CD4-positive, alpha-beta T cell treated with Interleukin-12 subunit alpha and Interleukin-12 subunit beta, for 1 hour (primary cell): ENCODE measurements at places on chromosomes 6 and 20.

- no peak for DNase-seq
Observed at GRCh38 chr6:143135797-143136561, 75.3 kb downstream of the AIG1 start.

DNA sequence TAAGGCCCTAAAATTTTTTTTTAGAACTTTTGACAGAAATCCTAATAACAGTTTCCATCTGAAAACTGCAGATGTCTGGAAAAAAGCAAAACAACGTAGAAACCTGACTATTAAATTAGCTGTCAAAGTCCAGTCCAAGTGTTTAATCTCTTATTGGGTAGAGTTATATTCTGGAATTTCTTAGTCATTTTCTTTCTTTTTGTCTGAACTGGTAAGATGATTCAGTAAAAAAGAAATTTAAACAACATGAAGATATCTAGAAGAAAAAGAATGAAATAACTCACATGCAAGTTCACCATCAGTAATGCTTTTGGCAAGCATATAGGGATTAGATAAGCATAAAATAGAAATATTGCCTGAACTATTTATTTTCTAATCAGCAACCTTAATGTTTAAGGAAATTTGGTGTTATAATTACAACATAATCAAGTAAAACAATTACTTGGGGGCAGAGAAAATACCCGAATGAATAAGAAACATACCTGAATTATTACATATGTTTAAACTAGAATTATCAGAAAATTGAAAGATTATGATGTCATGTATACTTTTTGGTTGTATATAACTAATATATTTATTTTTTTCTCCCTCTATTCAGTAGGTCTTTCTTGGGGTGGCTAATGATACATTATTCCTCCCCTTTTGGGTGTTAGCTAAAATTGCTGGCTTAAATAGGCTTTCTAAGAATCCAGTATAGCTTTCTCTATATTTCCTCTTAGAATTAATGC is 51.1 kb downstream of the FAM83B start:
- DNase-seq, result no peak

- DNase-seq, result no peak
Observed at GRCh38 chr6:112100561-112100960, 13.2 kb downstream of the FAM229B start.

- peak; percentile 41 for DNase-seq
Observed at GRCh38 chr20:52150440-52151258, 40.9 kb downstream of the ZFP64 start.

DNA sequence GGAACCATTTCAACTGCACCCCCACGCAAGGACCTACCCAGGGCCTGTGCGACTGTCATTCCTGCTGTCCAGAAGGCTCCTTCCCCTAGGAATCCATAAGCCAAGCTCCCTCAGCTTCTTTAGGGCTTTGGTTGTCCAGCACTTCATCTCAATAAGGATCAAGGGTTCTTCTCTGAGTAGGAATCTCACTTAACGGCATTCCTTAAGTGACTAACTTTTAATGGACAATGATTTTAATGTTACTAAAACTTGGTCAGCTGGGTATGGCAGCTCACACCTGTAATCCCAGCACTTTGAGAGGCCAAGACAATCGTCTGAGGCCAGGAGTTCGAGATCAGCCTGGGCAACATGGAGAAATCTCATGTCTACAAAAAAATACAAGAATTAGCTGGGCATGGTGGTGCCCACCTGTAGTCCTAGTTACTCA is 13.4 kb downstream of the UBE2V1 start:
- no peak for DNase-seq

DNA sequence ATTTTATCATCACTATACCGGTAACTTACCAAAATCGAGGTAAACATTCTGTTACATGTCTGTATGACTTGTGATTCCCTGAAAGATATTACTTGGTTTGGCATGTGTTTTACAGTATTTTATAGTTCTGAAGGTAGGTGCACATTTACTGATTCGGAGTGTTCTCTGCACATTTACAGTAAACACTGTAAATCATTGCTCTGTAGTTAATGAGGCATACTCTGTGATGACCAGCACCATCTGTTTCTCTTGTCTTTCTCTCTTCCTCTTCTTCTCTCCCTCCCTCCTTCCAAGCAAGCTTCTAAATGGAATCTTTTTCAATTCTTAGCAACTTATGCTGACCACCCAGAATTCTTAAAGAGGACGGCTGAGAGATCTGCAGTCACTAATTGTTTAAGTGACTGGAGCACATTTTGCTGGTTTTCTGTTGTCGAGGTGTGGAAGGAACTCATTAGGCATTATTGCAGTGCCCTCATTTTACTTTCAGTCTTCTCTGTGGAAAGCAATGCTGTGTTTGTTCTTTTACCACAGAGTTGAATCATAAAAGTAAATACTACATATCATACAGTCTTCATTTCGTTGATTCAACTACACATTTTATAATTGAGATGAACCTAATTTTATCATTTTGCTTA is 126.5 kb downstream of the UTRN start:
- peak; percentile 8 for DNase-seq

- DNase-seq, result no peak
Observed at GRCh38 chr6:46795816-46796215, 2.6 kb downstream of the MEP1A start.

- DNase-seq, result no peak
Observed at GRCh38 chr20:15036948-15037347, 699.5 kb upstream of the FLRT3 start.

GRCh38 chr6:148154668-148155067 is 188.0 kb upstream of the SASH1 start:
- DNase-seq, result no peak

- DNase-seq, result no peak
Observed at GRCh38 chr20:61936701-61937131, 129.0 kb downstream of the TAF4 start.

DNA sequence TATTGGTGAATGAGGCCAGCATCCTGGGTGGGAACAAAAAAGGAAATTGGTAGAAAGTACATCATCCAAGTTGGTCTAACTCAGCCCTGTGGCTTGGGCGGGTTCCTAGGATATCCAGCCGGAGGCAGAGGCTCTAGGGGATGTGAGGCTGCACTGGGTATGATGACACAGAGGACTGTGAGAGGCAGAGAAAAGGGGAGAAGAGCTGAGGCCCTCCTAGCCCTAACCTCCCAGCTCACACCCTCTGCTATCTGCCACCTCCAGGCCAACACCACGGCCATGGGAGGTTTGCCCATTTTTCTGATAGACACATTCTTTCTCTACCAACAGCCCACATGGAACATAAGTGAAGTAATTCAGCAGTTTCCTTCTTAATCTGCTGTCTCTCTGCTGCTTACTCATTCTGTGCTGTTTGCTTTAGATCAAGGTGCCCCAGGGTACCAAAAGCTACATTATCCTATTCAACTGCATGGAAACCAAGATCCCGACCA is 284.4 kb downstream of the ESR1 start:
- no peak for DNase-seq

DNA sequence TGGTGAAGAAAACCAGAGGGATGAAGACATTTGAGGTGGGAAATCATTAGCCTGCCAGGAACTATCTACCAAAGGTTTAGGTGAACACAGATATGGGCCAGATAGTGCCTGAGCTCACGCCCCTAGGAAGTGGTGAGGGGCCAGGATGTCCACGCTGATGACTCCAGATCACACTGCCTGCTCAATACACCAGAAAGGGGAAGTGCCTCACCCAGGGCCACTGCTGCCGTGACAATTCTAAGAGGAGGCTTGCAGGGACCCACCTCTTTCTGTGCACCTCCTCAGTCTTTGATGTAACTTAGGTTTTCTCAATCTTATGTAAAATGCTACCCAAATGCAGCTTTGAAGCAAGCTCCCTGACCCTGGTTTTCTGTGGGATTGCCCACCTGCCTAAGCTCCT is 5.4 kb upstream of the RAB44 start:
- peak; percentile 48 for DNase-seq

DNA sequence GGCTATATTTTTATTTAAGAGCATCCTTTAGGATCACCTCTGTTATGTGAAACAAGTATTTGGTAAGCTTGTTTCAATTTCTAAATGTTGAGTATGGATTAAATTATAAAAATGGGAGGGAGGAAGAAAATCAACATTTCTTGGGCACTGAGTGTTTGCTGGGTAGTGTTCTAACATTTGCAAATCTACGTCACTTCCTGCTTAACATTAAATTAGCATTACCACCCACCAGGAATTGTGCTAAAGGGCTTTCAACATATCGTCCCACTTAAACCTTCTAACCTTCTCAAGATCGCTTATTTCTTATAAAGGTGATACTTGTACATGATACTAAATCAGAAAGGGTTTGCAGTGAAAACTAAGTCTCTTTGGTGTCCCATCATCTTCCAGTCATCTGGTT is 7.9 kb upstream of the TMEM217 start:
- no peak for DNase-seq
